LNCaP clone FGC (cell line): ENCODE measurements at places on chromosomes 1 and 21.

DNA sequence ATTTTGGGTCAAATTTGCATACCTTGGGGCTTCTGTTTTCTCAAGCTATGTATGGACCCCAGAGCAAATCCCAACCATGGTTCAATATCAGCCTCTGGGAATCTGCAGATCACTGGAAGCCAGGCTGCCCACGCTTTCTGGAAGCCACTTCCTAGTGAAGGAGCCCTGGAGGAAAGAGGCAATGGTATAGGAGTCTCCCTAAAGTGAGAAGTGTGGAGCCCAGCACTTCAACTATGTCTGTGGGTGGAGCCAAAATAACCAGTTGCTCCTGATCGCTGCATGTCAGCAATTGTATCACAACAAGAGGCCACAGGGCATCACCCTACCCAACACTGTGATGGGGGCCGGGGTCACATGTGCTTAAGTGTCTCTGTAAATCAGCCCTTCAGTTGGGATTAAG, 26.9 kb downstream of the ETS2 start:
- no peak for DNase-seq

- no peak for DNase-seq
Observed at GRCh38 chr1:31694069-31694963, 9.5 kb downstream of the COL16A1 start.

DNA sequence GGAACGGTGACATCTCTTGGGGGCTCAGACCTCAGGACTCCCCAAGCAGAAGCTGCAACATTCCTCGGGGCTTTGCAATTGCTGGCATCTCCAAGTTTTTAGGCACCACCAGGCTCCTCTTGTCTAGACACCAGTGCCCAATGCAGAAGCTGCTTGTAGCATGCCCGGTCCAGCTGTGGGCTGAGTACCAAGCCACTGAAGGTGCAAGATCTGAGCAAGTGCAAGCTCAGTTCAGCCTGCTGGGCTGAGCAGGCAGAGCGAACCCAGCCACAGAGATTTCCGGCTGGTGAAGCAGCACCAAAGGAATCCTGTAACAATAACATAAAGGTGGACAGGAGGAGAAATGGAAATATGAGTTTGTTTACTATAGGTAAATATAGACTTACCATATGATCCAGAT, 995.4 kb upstream of the B3GALT2 start:
- DNase-seq: no peak

DNA sequence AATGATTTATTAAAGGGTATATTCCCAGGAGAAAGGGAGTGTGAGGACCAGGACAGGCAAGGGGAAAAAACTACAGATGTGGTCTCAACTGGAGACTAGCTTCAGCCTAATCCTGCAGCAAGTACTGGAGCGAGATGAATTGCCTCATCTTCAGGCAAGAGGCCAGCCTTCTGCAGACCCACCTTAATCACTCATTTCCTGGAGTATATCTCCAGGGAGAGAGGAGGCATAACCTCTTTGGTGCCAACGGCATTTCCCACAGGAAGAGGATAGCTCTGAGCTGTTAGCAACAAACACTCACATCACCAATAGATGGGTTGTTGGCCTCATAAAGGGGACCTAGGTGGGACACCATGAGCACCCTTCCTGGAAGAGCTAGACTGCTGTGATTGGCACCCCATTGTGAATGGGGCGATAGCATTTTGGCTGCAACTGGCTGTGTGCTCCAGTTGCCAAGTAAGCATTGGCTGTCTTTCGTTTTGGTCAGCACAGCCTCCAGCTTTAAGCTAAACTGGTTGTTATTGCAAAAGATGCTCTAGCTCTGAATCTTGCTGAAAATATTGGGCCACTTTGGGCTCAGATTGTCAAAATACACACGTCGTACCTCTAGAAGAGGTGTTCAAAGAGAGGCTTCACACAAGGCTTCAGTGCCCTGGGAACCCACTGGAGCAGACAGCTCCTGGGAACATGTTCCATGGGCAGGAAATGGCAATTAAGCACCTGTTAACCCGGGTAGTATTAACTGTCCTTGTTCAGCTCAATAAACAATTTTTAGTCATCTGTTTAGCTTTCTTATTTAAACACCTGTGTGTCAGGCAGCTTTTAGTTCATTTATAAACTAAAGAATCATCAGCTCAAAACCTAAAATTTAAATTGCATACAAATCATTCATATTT, 314.8 kb upstream of the C1orf87 start:
- DNase-seq: no peak

DNA sequence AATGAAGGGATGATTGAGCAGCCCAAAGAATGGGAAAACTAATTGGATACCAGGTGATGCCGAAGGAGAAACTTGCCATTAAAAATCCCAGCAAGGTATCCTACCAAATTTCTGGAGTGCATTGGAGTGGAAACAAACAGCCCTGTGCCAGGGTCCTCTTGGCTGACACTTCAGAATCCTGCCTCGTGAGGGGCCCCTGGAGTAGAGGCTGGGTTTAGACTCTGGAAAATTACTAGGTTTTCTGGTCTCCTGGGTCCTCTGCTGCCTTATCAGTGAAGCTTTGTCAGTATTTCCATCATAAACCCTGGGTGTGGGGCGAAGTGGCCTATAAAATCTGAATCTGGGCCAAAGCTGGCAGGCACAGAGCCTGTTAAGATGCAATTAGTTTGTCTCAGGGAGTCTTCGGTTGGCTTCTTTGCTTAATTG, 289.2 kb upstream of the USP24 start:
- DNase-seq: no peak

- DNase-seq: no peak
Observed at GRCh38 chr1:233615571-233615970, 1.7 kb downstream of the KCNK1 start.

GRCh38 chr1:235326719-235327558, 1.0 kb downstream of the ARID4B start:
- DNase-seq: no peak

- no peak for DNase-seq
Observed at GRCh38 chr1:41526956-41527561, 42.6 kb upstream of the EDN2 start.

- no peak for DNase-seq
Observed at GRCh38 chr1:176879784-176880620, 284.5 kb downstream of the ASTN1 start.

GRCh38 chr1:4256351-4256750, 356.3 kb upstream of the C1orf174 start:
- no peak for DNase-seq

DNA sequence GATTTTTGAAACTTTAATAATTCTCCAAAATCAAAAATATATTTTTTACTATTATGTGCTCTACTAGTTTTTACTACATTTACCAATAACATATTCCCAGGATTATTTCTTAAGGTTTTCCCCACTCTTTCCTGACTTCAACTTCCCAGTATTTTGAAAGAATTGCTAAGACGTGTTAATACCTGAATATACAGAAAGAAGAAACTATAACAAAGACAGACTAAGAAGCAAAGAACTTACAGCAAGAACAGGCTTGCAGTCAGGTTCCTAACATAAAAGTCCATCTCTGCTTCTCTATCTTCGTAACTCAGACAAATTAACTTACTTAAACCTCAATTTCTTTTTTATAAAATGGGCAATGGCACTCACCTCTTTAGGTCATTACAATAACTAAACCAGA, 63.2 kb downstream of the SRSF11 start:
- no peak for DNase-seq
